Tibial nerve (tissue), 4 donors: ENCODE measurements at places on chromosomes 16 and 17. TPM values are rescaled to one million over a fixed set of nuclear protein-coding genes. Genes with fewer than 3 reads are reported as not detected.

DNA sequence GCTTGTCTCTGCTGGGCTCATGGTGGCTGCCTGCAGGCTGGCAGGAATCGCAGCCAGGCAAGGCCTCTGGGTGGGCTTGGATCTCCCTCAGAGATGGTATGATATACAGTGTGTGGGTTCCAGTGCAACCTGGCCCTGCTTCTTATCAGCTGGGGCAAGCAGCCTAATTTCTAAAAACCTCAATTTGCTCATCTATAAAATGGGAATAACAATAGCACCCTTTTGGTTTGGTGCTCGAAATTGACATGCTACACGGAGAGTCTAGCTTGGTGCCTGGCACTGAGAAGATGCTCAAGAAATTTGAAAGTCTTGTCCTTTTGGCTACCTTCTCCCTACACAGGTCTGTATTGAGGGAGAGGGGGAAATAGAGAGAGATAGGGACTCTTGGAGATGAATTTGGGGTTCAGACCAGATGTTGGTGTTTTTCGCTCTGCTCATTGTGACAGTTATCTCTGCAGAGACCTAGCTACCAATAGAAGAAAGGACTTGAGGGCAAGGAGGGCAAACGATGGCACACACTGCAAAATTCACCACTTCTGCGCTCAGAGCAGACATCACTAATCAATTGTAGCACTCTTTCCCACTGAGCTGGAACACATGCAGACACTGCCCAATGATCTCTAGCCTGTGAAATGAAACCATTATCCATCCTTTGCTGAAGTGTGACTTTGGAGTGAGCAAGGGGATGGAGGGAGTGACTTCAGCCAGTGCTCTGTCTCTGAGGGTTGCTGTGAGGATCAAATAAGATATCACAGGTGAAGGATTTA lies 15.6 kb downstream of the BEAN1 start:
- no peaks in the 10 kb centered on the region for H3K4me1 ChIP-seq
- no peaks in the 10 kb centered on the region for H3K36me3 ChIP-seq

GRCh38 chr16:55136356-55137150 lies 187.4 kb upstream of the IRX6 start:
- no peaks in the 10 kb centered on the region for H3K4me1 ChIP-seq
- H3K36me3 ChIP-seq, result no peaks in the 10 kb centered on the region
- no peak for DNase-seq
- H3K4me3 ChIP-seq, result no peak overlapping the region

Gene TBC1D3K
- total RNA-seq, result not detected

Gene KRT15
- 0.42 TPM for total RNA-seq

Gene MFSD6L
- total RNA-seq, result not detected

Gene MYH11
- 33.7 TPM for total RNA-seq

GRCh38 chr17:45243750-45244149 lies 18.1 kb downstream of the SPATA32 start:
- H3K4me3 ChIP-seq, result no peak overlapping the region
- no peaks in the 10 kb centered on the region for H3K27me3 ChIP-seq

DNA sequence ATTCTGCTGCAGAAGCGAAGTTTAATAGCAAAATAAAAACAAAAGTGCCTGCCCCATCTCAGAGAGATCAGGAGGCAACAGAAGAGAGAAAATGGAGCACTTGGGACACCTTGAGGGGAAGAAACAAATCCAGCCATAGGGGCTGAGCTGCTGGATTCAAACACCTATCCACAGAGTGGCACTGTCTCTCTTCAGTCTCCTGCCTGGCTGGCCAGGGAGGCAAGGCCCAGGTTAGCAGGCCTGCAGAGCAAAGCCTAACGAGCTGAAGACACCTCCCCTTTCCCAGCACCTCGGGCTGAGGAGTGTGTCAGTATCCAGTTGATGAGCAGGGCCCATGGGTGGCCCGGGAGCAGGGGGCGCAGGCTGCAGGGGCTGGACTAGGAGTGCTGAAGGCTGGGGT lies 8.8 kb upstream of the KRT31 start:
- H3K4me1 ChIP-seq, result no peaks in the 10 kb centered on the region
- no peak overlapping the region for H3K27ac ChIP-seq
- no peak for DNase-seq
- H3K27me3 ChIP-seq, result no peaks in the 10 kb centered on the region
- no peaks in the 10 kb centered on the region for H3K36me3 ChIP-seq
- no peak overlapping the region for H3K4me3 ChIP-seq

Gene MRPL45
- total RNA-seq, result 27.8 TPM

- no peak overlapping the region for H3K4me3 ChIP-seq
- H3K27ac ChIP-seq, result no peak overlapping the region
- H3K36me3 ChIP-seq, result no peaks in the 10 kb centered on the region
- no peaks in the 10 kb centered on the region for H3K4me1 ChIP-seq
- no peak for DNase-seq
- no peaks in the 10 kb centered on the region for H3K27me3 ChIP-seq
Measured at GRCh38 chr16:49023050-49023449, 258.6 kb downstream of the CBLN1 start.

GRCh38 chr17:18143044-18143936 lies 34.7 kb downstream of the MYO15A start:
- no peak for DNase-seq
- H3K27me3 ChIP-seq, result no peaks in the 10 kb centered on the region
- no peak overlapping the region for H3K4me3 ChIP-seq
- H3K27ac ChIP-seq, result no peak overlapping the region
